Memory B cell (primary cell): ENCODE measurements at places on chromosomes 6 and 20.

DNA sequence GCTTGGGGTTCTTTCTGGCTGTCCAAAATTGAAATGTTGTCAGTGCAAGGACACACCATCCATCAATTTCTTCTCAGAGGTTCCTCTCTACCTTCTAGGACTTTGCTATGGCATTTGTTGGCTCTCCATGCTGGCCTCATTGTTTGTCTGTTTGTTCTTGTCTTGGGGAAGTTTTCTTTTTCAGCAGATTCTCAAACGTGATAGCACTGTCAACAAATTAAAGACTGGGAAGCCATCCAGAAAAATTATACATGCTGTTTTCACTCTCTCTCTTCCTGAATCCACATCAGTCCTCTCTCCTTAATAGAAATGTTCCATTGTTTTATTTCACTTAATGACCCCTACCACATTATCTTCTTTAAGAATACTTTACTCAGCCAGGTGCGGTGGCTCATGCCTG is 130.4 kb downstream of the PCSK2 start:
- no peak overlapping the region for H3K27ac ChIP-seq
- H3K36me3 ChIP-seq, result no peaks in the 10 kb centered on the region
- no peak overlapping the region for H3K4me3 ChIP-seq
- no peak for DNase-seq
- no peaks in the 10 kb centered on the region for H3K4me1 ChIP-seq

- peaks cover 26% of the 10 kb centered on the region for H3K4me1 ChIP-seq
- no peaks in the 10 kb centered on the region for H3K27me3 ChIP-seq
- peaks cover 1% of the 10 kb centered on the region for H3K36me3 ChIP-seq
- H3K27ac ChIP-seq, result no peak overlapping the region
Measured at GRCh38 chr6:37860226-37860839, 40.8 kb downstream of the ZFAND3 start.

DNA sequence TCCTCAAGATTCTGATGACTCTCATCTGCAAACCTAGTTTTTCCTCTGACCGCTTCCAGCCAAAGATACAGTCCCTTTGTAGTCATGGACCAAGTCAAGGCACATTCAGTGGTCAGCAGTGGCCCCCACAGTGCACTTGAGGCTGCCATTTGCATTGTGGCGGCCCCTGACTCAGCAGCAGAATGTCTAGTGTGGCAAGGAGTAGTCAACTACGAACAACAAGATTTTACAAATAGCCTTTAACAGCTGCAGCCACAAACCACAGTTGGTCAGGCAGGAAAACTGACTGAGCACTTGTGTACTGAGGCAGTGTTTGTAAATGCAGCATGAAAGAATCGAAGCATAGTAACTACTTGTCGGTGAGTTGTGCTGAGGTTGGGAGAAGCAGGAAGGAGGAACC is 49.6 kb downstream of the SLC2A12 start:
- no peak for DNase-seq
- no peaks in the 10 kb centered on the region for H3K4me1 ChIP-seq
- H3K4me3 ChIP-seq, result no peak overlapping the region
- H3K27ac ChIP-seq, result no peak overlapping the region
- peaks cover 8% of the 10 kb centered on the region for H3K27me3 ChIP-seq
- H3K36me3 ChIP-seq, result no peaks in the 10 kb centered on the region

GRCh38 chr6:90217506-90218127 is 79.0 kb downstream of the BACH2 start:
- H3K4me1 ChIP-seq, result peaks cover 39% of the 10 kb centered on the region
- DNase-seq, result no peak
- H3K27ac ChIP-seq, result no peak overlapping the region
- H3K27me3 ChIP-seq, result no peaks in the 10 kb centered on the region

DNA sequence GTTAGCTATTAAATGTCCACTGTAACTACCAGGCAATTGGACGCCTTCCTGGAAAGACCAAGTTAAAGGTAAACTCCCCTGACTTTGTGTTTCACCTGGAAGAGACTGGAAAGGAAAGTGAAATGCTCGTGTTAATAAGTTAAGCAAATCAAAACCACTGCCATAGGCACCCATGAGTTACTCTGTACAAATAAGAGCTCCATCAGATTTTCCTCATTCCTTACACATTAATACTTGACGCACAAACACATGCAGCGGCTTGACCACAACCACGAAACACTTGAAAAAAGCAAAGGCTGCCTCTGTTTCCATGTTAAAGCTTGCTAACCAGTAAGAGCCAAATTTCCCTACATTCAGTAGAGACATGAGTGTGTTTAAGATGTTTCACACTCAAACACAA is 19.8 kb downstream of the GCM1 start:
- H3K27me3 ChIP-seq, result no peaks in the 10 kb centered on the region
- no peak for DNase-seq
- no peaks in the 10 kb centered on the region for H3K4me1 ChIP-seq
- H3K27ac ChIP-seq, result no peak overlapping the region
- H3K36me3 ChIP-seq, result peaks cover 3% of the 10 kb centered on the region

GRCh38 chr6:6900569-6901204 is 207.1 kb upstream of the RREB1 start:
- peaks cover 2% of the 10 kb centered on the region for H3K27me3 ChIP-seq
- no peak overlapping the region for H3K27ac ChIP-seq
- H3K4me3 ChIP-seq, result no peak overlapping the region
- H3K4me1 ChIP-seq, result peaks cover 2% of the 10 kb centered on the region
- no peaks in the 10 kb centered on the region for H3K36me3 ChIP-seq

DNA sequence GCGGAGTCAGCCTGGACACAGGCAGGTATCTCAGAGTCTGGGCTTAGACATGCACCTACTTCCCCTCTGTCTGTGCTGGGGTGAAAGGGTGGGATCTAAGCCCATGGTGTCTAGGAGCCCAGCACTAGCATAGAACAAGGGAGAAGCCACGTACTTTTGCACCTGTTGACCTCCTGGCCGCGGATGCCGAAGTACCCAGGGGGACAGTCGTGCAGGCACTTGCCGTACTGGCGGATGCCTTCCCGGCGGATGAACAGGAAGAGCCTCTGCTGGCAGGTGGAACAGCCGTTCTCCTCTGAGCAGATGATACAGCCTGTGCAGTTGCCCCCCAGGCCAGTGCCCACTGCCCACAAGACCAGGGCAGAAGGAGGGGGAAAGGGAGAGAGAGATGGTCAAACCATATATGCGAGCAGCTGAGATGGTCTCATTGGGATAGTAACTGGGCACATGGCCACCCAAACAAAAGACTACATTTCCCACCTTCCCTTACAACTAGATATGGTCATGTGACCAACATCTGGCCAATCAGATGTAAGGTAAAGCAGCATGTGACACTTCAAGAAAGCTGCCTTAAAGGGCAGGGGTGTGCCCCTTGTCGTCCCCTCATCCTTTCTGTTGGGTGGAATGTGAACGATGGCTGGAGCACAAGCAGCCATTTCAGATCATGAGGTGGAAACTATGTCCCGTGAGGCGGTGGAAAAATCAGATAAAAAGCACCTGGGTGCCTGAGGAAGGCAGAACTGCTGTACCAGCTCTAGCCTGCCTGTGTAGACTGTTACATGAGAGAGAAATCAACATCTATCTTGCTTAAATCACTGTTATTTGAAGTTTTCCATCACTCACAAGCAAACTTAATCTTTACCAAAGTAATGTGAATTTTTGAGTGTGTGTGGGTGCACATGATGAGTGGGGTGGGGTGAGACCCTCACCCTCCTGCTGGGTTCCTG is 34.0 kb downstream of the RSPO4 start:
- no peak overlapping the region for H3K27ac ChIP-seq
- no peak overlapping the region for H3K4me3 ChIP-seq
- H3K4me1 ChIP-seq, result no peaks in the 10 kb centered on the region

- H3K27ac ChIP-seq, result no peak overlapping the region
- peaks cover 7% of the 10 kb centered on the region for H3K36me3 ChIP-seq
- no peak for DNase-seq
- peaks cover 14% of the 10 kb centered on the region for H3K4me1 ChIP-seq
Measured at GRCh38 chr6:21019614-21020013, 485.4 kb downstream of the CDKAL1 start.

- no peak overlapping the region for H3K4me3 ChIP-seq
- H3K27ac ChIP-seq, result no peak overlapping the region
- no peaks in the 10 kb centered on the region for H3K36me3 ChIP-seq
- no peak for DNase-seq
- H3K27me3 ChIP-seq, result peaks cover 19% of the 10 kb centered on the region
- H3K4me1 ChIP-seq, result peaks cover 2% of the 10 kb centered on the region
Measured at GRCh38 chr20:37418591-37419109, 72.7 kb downstream of the SRC start.

DNA sequence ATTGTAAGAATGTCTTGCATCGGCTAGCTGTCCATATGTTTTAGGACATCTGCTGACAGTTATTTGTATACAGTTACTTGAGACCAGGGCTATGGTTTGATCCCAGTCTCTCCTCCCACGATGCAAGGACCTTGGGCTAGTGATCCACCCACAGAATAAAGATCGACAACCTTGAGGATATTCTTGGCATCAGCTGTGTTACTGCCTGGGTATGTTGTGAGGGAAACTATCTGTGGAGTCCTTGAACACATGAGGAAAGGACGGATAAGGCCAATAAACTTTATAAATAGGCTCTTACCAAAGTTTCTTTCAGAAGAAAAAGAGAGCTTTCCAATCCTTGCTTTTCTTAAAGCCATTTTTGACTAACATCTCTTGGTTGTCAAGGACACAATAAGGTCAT is 70.8 kb upstream of the HEY2 start:
- peaks cover 3% of the 10 kb centered on the region for H3K4me1 ChIP-seq
- H3K4me3 ChIP-seq, result no peak overlapping the region
- no peaks in the 10 kb centered on the region for H3K36me3 ChIP-seq
- DNase-seq, result no peak
- H3K27ac ChIP-seq, result no peak overlapping the region
- peaks cover 9% of the 10 kb centered on the region for H3K27me3 ChIP-seq

DNA sequence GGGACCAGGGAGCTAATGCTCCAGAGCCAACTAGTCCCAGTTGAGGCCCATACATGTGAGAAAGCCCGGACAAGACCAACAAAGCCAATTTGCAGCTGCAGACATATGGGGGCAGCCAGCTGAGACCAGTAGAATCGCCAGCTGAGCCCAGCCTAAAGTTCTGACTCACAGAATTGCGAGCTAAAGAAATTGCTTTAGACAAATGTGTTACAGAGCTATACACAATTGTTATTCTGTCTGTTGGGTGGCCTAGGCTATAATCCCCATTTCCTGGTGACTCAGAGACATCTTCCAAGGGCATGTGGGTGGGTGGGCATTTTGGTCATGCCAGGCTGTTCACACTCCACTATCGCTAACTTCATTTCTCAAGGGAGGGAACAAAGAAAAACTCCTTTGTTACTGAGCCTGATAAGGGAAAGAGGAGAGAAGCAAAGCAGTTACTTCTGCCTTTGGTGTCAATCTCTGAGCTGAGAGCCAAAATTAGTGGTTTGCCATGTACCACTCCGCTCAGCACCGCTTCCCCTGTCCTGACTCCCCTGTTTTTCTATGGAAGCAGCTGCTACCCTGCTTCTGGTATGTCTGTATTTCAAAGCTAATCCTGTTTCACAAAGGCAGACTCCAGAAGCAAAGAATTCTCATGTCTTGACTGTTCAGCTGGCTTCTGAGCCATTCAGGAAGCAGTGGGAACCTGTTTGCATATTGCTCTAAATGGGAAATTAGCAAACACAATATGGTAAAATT is 26.1 kb downstream of the SCP2D1 start:
- DNase-seq, result no peak
- H3K4me1 ChIP-seq, result no peaks in the 10 kb centered on the region
- no peak overlapping the region for H3K4me3 ChIP-seq
- H3K27ac ChIP-seq, result no peak overlapping the region

DNA sequence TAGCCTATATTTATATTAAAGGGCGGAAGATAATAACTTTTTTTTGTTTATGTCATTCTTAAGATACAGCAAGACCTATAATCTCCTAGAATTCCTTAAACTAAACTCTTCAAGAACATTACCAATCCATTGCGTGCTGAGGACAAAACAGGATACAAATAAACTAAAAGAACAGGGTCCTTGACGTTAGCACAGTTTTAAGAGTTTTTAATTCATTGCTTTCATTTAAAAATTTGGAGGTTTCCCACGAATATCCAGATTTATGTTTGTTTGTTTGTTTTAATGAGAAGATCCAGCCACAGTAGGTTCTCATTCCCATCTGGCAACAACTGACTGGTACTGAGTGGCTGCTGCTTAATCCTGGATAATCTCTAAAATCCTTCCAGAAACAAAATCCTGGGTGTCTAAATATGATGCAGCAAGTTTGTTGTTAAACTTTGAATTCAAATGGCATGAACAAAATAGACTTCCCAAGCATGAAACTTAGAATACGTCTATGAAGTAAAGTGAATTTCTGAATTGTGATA is 153.7 kb downstream of the HACE1 start:
- no peak overlapping the region for H3K4me3 ChIP-seq
- H3K27me3 ChIP-seq, result no peaks in the 10 kb centered on the region
- no peaks in the 10 kb centered on the region for H3K36me3 ChIP-seq
- no peak overlapping the region for H3K27ac ChIP-seq
- H3K4me1 ChIP-seq, result peaks cover 3% of the 10 kb centered on the region

GRCh38 chr20:45647441-45648050 is 16.5 kb upstream of the WFDC9 start:
- peaks cover 10% of the 10 kb centered on the region for H3K27me3 ChIP-seq
- no peak overlapping the region for H3K27ac ChIP-seq
- no peaks in the 10 kb centered on the region for H3K4me1 ChIP-seq
- DNase-seq, result no peak

- H3K27me3 ChIP-seq, result no peaks in the 10 kb centered on the region
- H3K36me3 ChIP-seq, result peaks cover 15% of the 10 kb centered on the region
- DNase-seq, result no peak
- no peak overlapping the region for H3K4me3 ChIP-seq
- H3K4me1 ChIP-seq, result peaks cover 57% of the 10 kb centered on the region
- H3K27ac ChIP-seq, result no peak overlapping the region
Measured at GRCh38 chr20:1381753-1382591, 10.9 kb downstream of the FKBP1A start.

- H3K27ac ChIP-seq, result no peak overlapping the region
- no peaks in the 10 kb centered on the region for H3K4me1 ChIP-seq
- DNase-seq, result no peak
- no peaks in the 10 kb centered on the region for H3K36me3 ChIP-seq
Measured at GRCh38 chr6:128417698-128418097, 102.7 kb downstream of the PTPRK start.

DNA sequence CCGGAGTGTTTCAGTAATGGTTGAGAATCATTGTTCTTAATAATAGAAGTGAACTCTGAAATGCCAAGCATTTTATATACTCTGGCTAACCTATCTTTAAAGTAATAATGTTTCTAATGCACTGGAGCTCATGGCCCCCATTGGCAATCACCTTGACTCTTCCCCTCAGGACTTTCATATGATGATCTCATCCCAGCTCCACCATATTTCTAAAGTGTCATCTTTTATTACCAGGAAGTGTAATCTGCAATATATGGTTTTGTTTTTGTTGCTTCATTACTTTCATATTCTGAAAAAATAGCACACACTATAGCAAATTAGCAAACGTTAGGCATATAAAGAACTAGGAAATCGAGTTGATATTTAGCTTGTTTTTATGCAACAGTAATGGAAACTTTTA is 60.3 kb downstream of the TULP4 start:
- H3K27me3 ChIP-seq, result no peaks in the 10 kb centered on the region
- H3K4me1 ChIP-seq, result peaks cover 16% of the 10 kb centered on the region
- DNase-seq, result no peak
- no peak overlapping the region for H3K4me3 ChIP-seq
